ENCODE measurements at places on chromosomes 3 and 15.

DNA sequence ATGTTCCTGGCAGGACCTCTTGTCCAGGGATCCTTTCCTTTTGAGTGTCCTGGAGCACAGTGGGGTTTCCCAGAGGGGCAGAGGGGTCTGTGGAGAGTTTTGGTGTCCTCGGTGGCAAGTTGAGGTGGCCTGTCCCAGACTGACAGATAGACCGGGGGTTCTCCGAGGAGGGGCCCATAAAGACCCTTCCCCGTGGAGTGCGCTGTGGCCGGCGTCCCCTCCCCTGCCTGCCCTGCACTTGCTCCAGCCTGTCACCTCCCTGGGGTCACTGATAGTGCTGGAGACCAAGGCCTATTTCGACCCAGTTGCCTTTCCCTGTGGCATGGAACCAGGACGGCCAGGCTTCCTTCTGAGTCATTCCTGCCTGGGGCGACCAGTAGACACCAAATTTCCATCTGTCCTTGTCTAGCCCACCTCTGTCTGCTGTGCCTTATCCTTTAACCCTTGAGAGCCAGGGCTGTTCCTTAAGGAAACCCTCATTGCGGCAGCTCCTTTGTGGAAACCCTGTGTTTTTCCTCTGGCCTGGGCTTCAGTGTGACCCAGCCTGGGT lies 2.9 kb downstream of the MUC4 start:
- no peak for DNase-seq

- DNase-seq, result no peak
Observed at GRCh38 chr3:87898971-87899370, 159.8 kb downstream of the CGGBP1 start.

DNA sequence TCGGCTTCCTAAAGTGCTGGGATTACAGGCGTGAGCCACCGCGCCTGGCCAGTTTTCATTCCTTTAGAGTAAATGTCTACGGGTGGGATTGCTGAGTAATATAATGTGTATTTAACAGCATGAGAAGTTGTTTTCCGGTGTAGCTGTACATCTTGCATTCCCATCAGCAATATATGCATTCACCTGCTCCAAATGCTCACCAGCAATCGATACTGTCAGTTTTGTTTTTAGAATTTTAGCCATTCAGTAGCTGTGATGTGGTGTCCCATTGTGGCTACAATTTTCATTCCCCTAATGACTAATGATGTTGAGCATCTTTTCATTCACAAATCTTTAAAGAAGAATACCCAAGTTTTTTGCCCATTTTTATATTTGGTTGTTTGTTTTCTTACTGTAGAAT lies 134.8 kb upstream of the RGMA start:
- no peak for DNase-seq

- no peak for DNase-seq
Observed at GRCh38 chr3:175951047-175951694, 1092.0 kb downstream of the NAALADL2 start.

GRCh38 chr15:63344731-63345390 lies 36.8 kb downstream of the CA12 start:
- no peak for DNase-seq

DNA sequence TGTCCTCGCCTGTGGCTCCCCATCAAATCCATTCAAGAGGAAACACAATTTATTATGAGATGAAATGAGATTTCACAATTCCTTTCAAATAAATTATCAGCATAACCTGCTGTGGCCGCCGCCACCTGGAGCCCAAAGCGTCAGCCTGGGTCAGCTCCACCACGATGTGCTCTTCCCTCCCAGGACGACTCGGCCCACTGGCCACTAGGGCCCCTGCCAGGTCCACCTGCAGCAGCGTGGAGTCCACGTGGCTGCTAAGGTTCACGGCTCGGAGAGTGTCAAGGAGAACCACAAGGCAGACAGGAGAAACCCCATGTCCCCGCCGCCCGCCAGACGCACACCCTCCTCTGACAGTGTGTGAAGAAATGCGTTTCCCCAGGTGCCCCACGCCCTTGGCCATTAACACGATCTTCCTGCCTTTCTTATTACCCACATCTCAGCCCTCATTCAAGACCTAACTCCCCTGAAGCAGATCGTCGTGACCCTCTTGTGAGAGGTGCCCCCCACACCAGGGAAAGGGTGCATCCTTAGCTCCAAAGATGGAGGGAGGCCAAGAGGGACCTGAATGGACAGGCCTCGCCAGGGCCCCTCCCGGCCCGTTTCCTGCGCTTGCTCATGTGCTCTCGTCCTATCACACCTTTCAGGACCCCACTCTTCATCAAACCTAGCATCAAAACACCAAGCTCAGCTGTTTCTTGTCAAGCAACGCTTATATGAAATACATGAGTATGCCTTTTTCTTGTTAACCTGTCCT lies 80.6 kb downstream of the OCA2 start:
- DNase-seq, result no peak

DNA sequence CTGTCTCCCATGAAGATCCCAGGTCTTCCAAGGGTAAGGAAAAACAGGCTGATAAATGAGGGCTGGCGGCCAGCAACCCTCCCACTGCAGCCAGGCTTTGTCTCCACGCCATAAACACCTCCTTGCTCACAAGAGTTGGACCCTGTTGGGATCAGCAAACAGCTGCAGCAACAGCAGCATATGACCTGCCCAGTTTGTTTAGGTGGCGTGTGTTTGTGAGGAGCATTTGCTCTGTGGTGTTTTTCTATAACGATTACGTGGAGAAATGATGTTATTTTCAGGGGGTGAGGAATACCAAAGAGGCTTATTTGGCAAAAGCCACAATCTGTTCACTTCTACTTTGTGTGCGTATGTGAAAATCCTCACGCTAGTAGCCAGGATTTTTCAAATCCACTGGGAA lies 58.5 kb downstream of the RFTN1 start:
- DNase-seq, result no peak

- peak; percentile 12 for DNase-seq
Observed at GRCh38 chr15:31494786-31495185, 168.2 kb downstream of the KLF13 start.

DNA sequence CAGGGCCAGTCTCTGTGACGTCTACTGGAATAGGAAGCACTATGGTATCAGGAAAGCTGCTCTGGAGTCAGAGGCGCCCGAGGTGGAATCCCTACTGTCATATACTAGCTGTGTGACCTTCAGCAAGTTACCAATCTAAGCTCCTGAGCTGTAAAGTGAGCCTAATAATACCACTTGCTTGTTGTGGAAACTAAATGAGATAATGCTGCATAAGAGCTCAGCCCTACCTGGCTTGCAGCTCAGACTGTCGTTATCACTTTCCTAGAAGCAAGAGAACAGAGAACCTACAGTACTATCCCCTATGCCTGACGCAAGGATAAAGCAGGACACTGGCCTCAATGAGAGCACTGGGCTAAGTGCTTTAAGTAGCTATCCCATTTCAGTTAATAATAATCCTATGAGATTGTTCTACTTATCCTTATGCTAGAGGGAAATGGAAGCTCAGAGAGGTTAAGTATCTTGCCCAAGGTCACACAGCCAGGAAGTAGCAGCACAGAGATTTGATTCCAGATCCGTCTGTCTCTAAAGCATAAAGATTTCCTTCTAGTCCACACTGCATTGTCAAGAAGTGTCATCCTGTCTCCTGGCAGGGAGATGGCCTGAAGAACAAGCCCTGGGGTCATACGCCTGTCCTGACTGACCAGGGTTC lies 195.2 kb downstream of the TLE3 start:
- no peak for DNase-seq

DNA sequence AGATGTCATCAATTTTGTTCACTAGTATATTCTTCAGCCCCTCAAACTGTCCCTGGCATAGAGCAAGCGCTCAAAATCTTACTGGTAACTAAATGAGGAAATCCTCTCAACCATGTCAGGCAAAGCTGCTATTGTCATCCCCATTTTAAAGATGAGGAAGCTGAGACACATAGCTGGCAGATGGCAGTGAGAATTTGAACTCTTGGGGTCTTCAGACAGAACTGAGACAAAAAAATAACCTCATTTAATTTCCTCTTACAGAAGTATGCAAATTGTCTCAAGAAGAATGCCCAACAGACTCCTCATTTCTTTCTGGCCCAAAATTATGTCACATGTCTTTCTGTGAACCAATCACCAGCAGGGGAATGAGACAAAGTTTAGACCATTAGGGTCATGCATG lies 40.2 kb upstream of the LYZL4 start:
- DNase-seq, result no peak

- DNase-seq, result peak; percentile 15
Observed at GRCh38 chr3:126319701-126320295, 37.4 kb downstream of the KLF15 start.

DNA sequence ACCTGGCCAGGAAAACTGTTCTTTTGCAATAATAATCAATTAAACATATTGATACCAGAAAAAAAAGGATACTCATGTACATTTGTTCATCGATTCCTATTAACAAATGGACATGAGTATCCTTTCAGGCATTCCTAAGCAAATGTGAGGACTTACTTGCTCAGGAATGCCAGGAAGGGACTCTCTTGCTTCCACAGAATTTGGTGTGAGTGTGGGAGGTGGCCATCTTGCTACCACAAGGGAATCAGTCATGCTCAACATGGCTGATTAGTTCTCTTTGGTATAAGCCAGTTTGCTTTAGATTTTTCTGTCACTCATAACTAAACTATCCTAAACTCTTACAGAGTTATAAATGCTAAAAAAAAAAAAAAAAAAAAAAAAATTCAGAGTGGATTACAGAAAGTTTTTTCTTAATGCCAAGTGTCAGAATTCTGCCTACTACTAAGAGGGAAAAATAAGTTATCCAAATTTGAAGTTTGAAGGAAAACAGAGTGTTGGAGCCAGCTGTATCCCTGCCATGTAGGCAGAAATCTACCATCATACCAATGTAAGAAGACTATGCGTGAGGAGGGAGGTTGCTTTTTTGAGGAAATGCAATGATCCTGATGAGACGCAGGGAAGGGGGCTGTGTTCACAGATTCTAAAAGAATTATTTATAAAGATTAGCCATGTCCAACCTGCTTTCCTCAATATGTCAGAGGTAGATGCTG lies 98.7 kb downstream of the PLD1 start:
- DNase-seq, result no peak

DNA sequence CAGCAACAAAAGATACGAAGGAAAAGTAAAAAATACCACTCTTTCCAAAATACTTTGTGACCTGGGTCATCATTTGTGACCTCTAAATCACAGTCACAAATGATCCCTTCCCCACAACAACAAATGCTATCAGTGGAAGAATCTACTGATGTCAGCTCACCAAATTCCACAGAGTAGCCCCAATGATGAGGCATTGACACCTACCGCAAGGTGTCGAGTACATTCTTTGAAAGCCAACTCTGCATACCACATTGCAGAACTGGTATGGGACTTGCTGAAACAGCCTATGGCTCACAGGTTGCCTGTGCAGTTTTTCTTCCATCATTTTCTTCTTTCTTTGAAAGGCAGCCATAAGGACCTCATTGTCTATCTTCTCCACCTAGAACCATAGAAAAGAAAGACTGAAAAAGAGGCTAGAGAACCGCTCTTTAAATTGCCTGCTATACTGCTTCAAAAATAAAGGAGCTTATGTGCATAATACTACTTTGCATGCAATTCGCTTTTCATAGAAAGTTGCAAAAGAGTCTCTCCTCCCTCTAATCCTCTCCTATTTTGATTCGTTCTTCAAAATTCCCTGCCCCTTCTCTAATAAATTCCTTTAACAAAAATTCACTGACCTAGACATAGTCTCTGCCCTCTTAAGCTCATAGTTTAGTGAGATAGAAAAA lies 21.4 kb upstream of the KPNA1 start:
- DNase-seq, result no peak

DNA sequence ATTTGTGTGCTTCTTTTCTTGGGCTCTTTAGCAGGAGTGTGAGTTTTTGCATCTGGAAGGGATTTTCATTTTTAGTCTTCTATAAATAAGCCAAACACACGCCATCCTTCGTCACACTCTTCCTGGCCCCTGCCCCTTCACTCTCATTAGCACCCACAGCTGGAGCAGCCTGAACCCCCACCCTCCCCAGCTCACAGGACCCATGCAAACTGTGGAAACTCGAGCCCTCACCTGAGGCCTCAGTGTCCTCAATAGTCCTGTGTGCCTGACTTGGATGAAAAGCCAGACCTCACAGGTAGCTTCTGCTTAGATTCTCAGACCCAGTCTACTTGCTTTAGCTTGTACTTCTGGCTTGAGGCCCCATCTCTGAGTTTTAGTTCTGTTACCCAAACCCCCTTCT lies 167.9 kb downstream of the MTHFS start:
- DNase-seq, result no peak

DNA sequence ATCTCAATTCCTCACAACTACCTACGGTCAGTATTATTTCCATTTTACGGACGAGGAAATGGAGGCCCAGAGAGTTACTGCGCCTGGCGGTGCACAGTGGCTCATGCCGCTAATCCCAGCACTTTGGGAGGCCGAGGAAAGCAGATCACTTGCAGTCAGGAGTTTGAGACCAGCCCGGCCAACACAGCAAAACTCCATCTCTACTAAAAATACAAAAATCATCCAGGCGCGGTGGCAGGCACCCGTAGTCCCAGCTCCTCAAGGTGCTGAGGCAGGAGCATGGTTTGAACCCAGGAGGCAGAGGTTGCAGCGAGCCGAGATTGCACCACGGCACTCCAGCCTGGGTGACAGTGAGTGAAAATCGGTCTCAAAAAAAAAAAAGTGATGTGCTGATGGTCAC lies 187.3 kb downstream of the XXYLT1 start:
- no peak for DNase-seq

DNA sequence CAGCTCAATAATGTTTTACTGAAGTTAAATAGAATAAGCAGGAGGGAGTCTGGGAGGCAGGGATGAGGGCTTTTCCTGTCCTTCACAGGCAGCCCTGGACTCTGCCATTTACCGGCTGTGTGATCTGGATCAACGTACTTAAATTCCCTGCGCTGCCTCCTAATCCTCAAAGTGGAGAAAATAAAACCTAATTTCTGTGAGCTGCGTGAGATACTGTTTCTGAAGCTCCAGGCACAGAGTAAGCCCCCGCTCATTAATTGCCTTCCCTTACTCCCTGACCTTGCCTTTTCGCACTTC lies 278 bp upstream of the PDIA5 start:
- no peak for DNase-seq

DNA sequence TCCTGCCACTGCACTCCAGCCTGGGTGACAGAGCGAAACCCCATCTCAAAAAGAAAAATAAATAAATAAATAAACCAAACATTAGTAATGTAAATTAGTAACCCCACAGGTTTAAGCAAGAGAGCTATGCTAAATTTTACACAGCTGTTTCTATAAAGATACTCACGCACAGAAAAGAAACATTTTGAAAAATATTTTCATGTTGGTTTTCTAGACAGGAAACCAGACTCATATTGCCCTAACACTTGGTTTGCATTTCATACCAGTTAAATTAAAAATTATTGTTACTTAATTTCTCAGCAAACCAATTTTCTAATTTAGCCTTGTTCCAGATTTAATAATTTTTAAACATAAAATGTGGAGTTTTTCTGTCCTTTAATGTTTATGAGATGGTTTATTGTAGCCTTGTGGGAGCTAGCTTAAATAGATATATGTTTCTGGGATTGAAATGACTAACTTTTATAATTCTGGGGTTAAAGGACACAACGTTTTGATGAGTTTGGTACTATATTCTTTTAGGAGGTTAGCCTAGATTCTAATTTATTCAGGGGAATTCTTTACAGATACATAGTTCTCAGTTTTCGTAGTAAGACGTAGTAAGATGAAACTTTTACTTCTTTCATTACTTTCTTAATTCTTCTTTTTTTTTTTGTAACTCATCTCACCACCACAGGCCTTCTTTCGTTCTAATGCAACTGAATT lies 42.6 kb upstream of the SLC4A7 start:
- no peak for DNase-seq

GRCh38 chr15:67143646-67144045 lies 78.2 kb downstream of the SMAD3 start:
- DNase-seq, result no peak

GRCh38 chr3:31985831-31986230 lies 4.3 kb downstream of the ZNF860 start:
- no peak for DNase-seq

GRCh38 chr15:70967646-70968045 lies 75.0 kb downstream of the LRRC49 start:
- no peak for DNase-seq

Data from H9 (cell line).